ENCODE measurements at places on chromosomes 4 and X. TPM values are rescaled to one million over a fixed set of nuclear protein-coding genes. Genes with fewer than 3 reads are reported as not detected.

SPIN2A gene
- 4.8 TPM for total RNA-seq

SMS gene
- 54.3 TPM for total RNA-seq

SERTM2 gene
- 0.83 TPM for total RNA-seq

MAGEA2 gene
- total RNA-seq: not detected

VSIG4 gene
- 29.2 TPM for total RNA-seq

ELK1 gene
- 9.7 TPM for total RNA-seq
